GM04504 (cell line): ENCODE measurements at places on chromosomes 1 and 21.

DNA sequence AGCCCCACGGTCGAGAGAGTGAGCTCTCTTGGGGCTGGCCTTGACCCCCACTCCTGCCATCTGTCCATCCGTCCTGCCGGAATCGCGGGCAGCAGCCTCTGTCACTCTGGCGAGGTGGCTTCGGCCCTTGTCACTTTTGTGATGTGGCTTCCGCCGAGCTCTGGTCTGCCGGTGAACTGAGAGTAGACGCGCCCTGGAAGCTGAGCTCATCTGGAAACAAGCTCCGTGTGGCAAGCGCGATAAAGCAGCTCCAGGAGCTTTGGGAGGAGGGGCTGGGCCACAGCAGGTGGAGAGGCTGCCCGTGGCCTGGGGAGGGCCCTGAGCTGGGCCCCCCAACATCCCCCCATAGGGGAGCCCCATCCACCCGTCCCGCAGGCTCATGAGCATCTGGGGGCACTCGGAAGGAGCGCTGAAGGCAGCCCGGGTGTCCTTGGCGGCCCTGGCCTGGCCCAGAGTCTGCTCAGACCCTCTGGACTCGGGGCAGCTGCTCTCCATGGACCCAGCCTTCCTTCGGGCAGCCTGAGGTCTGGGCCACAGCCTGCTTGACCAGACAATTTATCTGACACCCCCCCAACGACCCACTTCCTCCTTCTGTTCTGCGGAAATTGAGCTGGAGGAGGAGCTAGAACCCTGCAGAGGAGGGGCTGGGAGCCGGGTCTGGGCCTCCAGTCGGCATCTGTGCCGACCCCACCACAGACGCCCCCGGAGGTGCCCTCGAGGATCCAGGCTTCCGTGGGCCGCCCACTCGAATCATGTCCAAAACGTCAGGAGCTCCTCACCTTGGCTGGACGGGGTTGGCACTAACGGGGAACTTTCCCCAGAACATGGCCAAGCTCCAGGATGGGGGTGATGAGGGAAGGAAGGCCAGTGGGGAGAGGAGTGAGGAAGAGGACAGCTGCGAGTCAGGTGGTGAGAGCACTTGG is 59.1 kb downstream of the SLC19A1 start:
- DNase-seq = no peak

DNA sequence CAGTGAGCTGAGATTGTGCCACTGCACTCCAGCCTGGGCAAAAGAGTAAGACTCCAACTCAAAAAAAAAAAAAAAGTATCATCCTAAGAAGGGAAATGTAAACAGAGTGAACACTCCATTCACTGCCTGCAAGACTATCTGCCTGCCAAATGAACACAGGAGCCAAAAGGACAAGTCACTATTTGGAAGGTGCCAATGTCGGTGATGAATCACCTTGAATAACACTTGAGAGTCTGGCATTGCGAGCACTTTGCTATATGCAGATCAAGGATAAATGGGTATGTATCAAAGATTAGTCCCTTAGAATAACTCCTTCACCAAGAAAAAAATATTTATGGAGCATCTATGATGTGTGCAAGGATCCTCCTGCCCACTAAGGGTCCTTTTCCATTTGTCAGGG is 6.6 kb downstream of the UBR4 start:
- peak; percentile 49 for DNase-seq

- no peak for DNase-seq
These were observed 8.0 kb upstream of the PLXNA2 start for GRCh38 chr1:208251911-208252835.

DNA sequence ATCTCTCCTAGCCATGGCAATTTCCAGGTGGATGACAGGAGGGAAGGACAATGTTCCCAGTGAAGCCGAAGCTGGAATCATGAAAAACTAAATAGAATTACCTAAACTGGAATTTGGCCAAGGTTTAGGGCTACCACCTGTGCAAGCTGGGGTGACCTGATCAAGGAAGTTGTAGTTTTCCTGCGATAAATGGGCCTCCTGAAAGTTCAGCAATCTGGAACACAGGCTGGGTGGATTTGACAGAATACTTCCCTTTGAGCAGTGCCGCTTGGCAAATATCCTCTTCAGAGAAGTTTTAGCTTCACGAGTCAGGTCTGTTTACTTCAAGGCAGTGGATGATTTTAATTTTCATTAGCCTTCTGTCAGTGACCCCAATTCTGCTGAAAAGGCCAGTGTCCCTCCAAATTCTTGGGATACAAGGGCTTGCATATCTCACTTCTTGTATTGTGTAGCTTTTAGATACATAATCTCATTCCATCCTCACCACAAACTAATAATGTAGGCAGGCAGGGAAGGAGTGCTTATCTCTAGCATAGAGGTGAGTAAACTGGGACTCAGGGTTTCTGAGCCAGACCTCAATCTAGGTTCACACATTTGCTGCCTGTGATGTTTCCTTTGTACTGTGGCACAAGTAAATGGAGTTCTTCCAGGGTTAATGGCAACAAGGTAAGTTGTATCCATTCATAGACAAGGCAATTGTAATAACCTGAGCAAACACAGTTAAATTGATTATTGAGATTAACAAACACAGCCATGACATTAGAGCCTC is 349.4 kb downstream of the NUF2 start:
- no peak for DNase-seq

GRCh38 chr21:27643326-27643725 is 676.4 kb upstream of the ADAMTS5 start:
- no peak for DNase-seq

DNA sequence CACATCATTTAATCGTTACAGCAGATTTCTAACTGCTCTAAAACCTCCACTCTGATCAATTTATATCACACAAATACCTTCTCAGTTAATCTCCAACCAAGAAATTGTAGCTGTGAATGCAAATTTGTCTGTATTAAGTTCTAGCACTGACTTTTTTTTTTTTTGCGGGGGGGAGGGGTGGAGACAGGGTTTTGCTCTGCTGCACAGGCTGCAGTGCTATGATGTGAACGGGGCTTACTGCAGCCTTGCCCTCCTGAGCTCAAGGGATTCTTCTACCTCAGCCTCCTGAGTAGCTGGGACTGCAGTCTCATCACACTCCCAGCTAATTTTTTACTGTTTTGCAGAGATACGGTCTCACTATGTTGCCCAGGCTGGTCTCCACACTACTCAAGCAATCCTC is 163.6 kb downstream of the RERE start:
- DNase-seq = no peak

- DNase-seq = no peak
These were observed 36.0 kb upstream of the IL19 start for GRCh38 chr1:206734499-206735142.

GRCh38 chr1:153506831-153507413 is 28.9 kb downstream of the S100A6 start:
- peak; percentile 72 for DNase-seq

DNA sequence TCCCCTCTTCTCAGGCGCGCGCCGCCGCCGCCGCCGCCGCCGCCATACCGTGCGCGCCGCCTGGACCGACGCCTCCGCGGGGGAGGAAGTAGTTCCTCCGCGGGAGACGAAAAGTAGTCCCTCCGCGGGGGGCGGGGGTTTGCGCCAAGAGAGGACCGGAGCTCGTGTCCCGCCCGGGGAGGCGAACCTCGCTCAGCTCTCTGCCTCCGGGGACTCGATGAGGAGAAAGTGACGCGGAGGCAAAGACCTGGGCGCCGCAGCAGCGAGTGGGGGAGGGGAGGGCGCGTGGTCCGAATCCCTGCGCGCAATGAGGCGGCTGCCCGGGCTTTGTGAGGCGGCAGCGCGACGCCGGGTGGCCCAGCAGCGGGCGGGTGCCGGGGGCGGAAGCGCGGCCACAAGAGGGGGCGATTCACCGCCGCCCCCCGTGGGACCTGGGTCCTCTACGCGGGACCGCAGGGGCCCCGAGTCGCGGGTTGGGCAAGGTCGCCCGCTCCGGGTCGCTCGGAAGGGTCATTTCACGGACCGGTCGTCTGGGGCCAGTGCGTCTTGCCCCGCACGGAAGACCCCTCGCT is at the start of gene BRWD1:
Gene BRWD1 (minus strand): TSS at position 62 of the 572 bp plus-strand sequence. CDS start 141 bp downstream, outside the sequence.
- peak; percentile 72 for DNase-seq

- DNase-seq = no peak
These were observed 38.7 kb upstream of the HMGN1 start for GRCh38 chr21:39387461-39388037.

- DNase-seq = no peak
These were observed 70.6 kb upstream of the KCNJ6 start for GRCh38 chr21:37986751-37987399.

- no peak for DNase-seq
These were observed 51.3 kb downstream of the UBE4B start for GRCh38 chr1:10084045-10084444.

- no peak for DNase-seq
These were observed 302.4 kb downstream of the PTGER3 start for GRCh38 chr1:70745199-70745598.

DNA sequence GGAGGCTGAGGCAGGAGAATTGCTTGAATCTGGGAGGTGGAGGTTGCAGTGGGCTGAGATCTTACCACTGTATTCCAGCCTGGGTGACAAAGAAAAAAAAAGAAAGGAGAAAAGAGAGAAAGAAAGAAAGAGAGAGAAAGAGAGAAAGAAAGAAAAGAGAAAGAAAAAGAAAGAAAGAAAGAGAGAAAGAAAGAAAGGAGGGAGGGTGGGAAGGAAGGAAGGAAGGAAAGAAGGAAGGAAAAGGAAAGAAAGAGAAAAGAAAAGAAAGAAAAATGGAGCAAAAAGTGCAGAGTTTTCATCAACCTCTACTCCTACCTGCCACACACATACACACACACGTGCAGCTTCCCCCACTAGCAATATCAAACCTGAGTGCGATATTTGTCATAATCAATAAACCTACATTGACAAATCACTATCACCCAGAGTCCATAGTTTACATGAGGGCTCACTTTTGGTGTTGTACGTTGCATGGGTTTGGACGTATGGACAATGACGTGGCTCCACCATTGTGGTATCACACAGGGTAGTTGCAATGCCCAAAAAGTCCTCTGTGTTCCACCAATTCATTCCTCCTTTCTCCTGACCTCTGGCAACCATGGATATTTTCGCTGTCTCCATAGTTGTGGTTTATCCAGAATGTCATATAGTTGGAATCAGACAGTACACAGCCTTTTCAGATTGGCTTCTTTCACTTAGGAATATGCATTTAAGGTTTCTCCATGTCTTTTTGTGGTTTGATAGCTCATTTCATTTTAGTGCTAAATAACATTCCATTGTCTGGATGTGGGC is 36.5 kb downstream of the EVA1C start:
- DNase-seq = no peak

- DNase-seq = no peak
These were observed 54.0 kb downstream of the ZNF281 start for GRCh38 chr1:200355801-200356200.

DNA sequence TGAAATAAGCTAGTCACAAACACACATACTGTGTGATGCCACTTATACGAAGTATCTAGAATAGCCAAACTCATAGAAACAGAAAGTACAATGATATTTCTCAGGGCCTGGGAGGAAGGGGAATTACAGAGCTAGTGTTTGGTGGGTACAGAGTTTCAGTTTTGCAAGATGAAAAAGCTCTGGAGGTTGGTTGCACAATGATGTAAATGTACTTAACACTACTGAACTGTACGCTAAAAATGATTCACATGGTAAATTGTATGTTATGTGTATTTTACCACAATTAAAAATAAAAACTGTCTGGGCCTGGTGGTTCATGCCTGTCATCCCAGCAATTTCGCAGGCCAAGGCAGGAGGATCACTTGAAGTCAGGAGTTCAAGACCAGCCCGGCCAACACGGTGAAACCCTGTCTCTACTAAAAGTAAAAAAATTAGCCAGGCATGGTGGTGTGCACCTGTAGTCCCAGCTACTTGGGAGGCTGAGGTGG is 15.3 kb upstream of the FHAD1 start:
- no peak for DNase-seq

DNA sequence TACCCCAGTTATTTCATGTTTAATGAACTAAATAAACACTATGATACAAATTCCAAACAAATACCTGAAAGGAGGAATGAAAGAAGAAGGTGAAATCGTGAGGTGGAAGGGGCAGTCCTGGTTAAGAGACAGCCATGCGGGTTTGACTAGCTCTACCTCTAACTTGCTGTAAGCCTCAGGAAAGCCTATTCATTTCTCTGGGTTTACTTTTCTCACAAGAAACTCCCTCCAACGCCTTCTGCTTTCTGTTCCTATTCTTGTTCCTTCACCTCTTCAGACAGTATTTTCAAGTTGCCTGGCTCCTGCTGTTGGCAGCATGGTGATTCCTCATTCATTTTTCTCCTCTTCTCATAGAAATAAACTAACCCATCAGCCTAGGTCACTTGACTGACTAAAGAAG is 92.4 kb downstream of the NTPCR start:
- DNase-seq = no peak

DNA sequence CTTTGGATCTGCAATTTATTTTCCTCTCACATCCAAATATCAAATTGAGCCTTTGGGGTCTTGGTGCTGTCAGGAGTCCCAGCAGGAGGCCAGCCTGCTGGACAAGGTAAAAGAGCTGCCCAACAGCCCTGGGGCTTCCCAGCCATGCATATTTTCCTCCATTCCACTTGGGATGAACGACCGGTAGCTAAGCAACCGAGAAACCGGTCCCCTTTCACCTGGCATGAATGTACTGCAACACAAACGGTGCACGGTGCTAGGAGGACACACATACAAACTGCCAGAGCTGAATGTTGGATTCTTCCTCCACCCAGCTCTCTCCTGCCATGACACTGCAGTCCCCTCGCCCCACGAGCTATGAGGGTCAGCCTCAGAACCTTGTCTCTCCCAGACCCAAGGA is 42.7 kb downstream of the BCAR3 start:
- DNase-seq = no peak

GRCh38 chr1:232425421-232425820 is 204.5 kb downstream of the SIPA1L2 start:
- DNase-seq = no peak

- peak; percentile 92 for DNase-seq
These were observed 2.8 kb upstream of the ENAH start for GRCh38 chr1:225655509-225656258.
